ENCODE measurements at places on chromosomes 5 and 9.

DNA sequence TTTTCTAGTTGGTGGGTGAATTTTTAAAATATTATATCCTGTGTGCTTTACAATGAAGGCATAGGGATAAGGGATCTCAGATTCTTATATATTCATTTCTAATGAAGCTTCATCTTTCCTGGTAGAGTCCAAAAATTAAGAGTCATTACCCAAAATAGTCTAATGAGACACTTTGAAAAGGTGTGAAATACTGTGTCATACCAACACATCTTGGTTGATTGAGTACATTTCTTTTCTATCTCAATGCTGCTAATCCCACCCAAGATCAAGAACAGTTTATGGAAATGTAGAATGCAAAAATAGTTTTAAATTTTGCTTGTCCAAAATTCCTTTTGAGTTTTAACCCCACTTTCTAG is 7.4 kb downstream of the EBF1 start:
- no peak overlapping the region for H3K4me3 ChIP-seq
- no peaks in the 10 kb centered on the region for H3K27me3 ChIP-seq
- H3K36me3 ChIP-seq = peaks cover 79% of the 10 kb centered on the region
- no peak for DNase-seq

GRCh38 chr9:77997611-77998284 is 33.9 kb downstream of the GNAQ start:
- H3K4me3 ChIP-seq = peak overlapping the region; percentile 50
- peaks cover 67% of the 10 kb centered on the region for H3K4me1 ChIP-seq
- no peaks in the 10 kb centered on the region for H3K36me3 ChIP-seq
- no peaks in the 10 kb centered on the region for H3K27me3 ChIP-seq

- DNase-seq = peak; percentile 57
- no peak overlapping the region for H3K4me3 ChIP-seq
- H3K4me1 ChIP-seq = peaks cover 44% of the 10 kb centered on the region
Observed at GRCh38 chr9:89808076-89808755, 203.4 kb downstream of the GADD45G start.

- H3K4me3 ChIP-seq = no peak overlapping the region
- DNase-seq = no peak
- H3K36me3 ChIP-seq = no peaks in the 10 kb centered on the region
- H3K4me1 ChIP-seq = no peaks in the 10 kb centered on the region
Observed at GRCh38 chr9:117868594-117868993, 164.4 kb downstream of the TLR4 start.

DNA sequence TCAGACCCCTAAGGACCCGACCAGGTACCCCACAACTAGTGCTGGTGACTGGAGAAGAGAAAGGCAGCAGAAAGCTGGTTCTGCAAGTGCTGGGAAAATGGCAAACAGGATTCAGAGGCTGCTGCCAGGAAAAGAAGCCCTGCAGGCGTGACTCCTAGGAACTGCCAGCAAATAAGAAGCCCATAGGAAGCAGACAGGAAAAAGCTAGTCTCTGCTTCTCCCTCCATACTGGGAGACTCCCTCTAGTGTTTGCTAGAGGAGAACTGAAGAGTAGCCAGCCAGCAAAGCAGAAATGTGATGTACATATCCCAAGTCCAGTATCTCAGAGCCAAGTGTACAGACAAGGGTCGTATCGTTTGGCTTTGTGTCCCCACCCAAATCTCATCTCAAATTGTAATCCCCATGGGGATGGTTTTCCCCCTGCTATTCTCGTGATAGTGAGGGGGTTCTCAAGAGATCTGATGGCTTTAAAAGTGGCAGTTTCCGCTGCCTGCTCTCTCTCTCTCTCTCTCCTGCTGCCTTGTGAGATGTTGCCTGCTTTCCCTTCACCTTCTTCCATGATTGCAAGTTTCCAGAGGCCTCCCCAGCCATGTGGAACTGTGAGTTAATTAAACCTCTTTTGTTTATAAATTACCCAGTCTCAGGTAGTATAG is 38.1 kb upstream of the TUSC1 start:
- peaks cover 21% of the 10 kb centered on the region for H3K27me3 ChIP-seq
- DNase-seq = no peak
- H3K4me3 ChIP-seq = no peak overlapping the region
- H3K36me3 ChIP-seq = no peaks in the 10 kb centered on the region
- no peak overlapping the region for H3K27ac ChIP-seq

DNA sequence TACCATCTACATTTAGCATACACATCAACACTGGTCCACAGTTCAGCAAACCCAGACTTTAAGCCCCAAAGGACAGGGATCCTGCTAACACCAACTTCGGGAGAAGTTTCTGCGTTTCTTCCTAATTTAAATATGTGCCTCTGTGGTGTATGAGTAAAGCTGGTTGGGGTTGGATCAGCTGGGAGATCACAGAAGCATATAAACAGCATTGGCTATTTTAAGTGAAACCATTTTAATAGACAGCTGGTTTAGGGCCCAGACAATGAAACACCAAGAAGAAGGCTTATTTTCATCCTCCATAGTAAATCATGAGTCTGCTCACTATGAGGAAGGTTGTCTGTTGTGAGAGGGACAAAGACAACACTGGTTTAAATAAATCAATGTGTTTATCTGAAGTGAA is 11.3 kb downstream of the EBF1 start:
- DNase-seq = no peak
- H3K4me3 ChIP-seq = no peak overlapping the region
- peaks cover 72% of the 10 kb centered on the region for H3K36me3 ChIP-seq
- H3K4me1 ChIP-seq = peaks cover 47% of the 10 kb centered on the region

DNA sequence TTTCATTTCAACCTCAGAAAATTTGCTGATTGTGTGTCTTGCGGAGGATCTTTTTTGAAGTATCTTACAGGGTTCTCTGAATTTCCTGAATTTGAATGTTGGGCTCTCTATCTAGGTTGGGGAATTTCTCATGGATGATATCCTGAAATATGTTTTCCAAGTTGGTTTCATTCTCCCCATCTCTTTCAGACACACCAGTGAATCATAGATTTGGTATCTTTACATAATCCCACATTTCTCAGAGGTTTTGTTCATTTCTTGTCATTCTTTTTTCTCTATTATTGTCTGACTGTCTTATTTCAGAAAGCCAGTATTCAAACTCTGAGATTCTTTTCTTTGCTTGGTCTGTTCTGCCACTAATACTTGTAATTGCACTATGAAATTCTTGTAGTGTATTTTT is 456.9 kb downstream of the PRELID2 start:
- no peak overlapping the region for H3K4me3 ChIP-seq
- no peaks in the 10 kb centered on the region for H3K4me1 ChIP-seq
- no peaks in the 10 kb centered on the region for H3K27me3 ChIP-seq
- H3K36me3 ChIP-seq = peaks cover 10% of the 10 kb centered on the region

Data from osteocyte (in vitro differentiated cells).